ENCODE measurements at places on chromosomes 13 and 19. TPM values are rescaled to one million over a fixed set of nuclear protein-coding genes. Genes with fewer than 3 reads are reported as not detected.

KIR2DL3 gene
- not detected for polyA plus RNA-seq

ZNF98 gene
- polyA plus RNA-seq: not detected

DNA sequence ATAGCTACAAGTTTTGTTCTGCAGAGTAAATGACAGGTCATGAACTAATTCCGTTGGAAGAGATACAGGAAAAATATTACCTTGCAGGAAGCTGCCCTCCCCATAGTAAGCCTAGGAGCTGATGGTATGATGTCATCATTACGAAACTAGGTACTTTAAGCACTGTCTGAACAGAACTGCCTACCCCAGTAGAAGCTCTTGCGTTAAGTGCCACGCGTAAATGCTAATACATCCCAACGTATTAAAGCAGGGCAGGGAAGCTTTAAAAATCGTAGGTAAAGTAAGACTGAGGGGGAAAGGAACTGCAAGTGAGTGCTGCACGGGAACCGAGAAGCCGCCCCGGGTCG, 572 bp downstream of the UGGT2 start:
- DNase-seq: peak; percentile 70

- no peak for DNase-seq
Observed at GRCh38 chr13:107367258-107367657, 799.3 kb upstream of the ARGLU1 start.

VAV1 gene
- polyA plus RNA-seq: not detected

DNA sequence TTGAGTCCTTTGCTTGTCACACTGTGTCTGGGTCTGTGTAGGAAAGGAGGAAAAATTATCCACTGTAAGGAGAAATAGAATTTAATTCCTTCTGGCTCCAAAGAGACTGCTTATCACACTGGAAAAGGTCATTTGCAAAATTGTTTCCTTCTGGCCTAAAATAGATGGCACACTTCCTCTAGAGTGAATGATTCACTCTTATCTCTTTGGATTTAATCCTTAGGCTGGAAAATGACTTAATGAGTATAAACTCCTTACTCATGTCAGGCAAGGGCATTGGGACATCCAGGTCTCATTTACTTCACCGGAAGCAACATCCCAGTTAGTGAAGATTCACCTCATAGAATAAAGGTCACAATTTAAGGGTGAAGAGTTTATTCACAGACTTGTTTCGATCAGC, 293.6 kb downstream of the OXGR1 start:
- peak; percentile 6 for DNase-seq

DNA sequence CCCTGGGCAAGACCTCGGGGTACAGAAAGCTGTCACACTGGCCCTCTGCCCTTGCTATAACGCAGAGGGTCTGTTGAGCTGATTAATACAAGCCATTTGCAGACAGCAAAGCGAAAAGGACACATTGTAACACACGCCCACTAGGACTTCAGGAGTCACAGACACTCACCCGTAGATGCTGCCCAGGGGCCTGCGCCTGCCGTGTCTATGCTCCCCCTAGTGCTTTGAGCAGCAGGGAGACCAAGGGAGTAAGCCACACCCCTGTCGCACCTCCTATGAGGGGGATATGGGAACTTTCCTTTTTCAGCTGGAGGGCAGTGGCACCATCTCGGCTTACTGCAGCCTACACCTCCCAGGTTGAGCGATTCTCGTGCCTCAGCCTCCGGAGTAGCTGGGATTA, 1930.2 kb downstream of the OLFM4 start:
- no peak for DNase-seq

DNA sequence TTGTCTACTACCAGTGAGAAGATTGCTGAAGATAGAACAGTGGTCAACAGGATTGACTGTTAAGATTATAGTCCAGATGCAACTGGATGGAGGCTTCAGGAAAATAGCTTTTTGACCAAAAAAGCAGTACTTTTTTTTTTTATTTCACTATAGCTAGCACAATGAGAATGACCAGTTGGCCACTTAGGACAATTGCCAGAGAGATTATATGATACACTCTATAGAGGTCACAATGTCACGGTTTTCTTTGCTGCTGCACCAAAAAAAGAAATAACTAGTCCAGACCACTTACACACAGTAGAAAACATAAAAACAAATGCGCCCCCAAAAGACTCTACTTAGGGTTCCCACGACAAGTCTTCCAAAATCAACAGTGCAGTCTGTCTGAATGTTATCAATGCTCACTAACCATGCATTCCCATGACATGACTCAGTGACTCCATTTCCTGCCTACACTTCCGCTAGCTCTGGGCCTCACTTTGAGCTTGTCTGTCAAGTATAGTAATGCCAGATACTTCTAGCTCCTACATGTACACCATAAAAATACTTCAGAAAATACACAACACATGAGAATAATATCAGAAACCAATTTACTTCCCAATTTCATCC, 209.1 kb upstream of the STARD13 start:
- DNase-seq: peak; percentile 35

GRCh38 chr19:52007451-52007805, 583 bp downstream of the ZNF615 start:
- DNase-seq: peak; percentile 16

SPHK2 gene
- 48.2 TPM for polyA plus RNA-seq

GSX1 gene
- not detected for polyA plus RNA-seq

- DNase-seq: no peak
Observed at GRCh38 chr13:101343128-101343787, 73.0 kb downstream of the NALCN start.

ZNF738 gene
- polyA plus RNA-seq: 9.3 TPM

GRCh38 chr19:55305983-55306562, 19.1 kb downstream of the TMEM150B start:
- no peak for DNase-seq

COX6B2 gene
- polyA plus RNA-seq: 4.5 TPM

ZNF610 gene
- polyA plus RNA-seq: 5.3 TPM

DNA sequence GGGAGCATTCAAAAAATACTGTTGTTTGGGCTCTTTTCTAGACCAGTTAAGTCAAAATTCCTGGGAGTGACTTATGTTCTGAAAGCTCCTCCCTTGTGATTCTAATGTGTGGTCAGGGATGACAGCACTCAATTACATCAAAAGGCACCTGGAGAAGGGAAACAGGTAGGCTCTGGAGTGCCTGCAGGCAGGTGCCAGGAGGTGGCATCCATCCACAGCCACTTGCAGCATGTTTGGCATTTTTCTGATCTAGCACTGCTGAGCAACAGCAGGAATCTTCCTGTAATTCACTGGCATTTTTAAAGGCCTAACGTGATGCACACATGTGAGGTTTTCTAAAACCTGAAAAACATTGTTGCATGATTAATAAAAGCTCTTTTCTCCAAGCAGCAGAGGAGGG, 94.6 kb downstream of the CCNA1 start:
- DNase-seq: no peak

CYP2F1 gene
- polyA plus RNA-seq: not detected

CLEC4M gene
- not detected for polyA plus RNA-seq

FPR2 gene
- not detected for polyA plus RNA-seq

DNA sequence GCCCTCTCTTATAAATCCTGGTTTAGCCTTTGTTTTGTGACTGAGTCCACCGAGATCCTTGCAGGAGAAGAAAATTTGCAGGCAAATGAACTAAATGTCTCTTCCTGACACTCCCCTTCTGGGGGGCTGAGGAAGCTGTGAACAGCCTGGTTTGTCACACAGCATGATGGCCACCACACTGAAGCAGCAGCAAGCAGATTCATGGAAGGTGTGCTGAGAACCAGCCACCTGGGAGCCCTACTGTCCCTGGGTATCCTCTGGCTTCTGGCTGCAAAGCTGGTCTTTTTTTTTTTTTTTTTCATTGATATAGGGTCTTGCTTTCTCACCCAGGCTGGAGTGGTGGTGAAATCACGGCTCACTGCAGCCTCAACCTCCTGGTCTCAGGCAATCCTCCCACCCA, 11.2 kb downstream of the MRPS12 start:
- no peak for DNase-seq

GRCh38 chr19:48433337-48433736, 12.4 kb upstream of the GRWD1 start:
- no peak for DNase-seq

DNA sequence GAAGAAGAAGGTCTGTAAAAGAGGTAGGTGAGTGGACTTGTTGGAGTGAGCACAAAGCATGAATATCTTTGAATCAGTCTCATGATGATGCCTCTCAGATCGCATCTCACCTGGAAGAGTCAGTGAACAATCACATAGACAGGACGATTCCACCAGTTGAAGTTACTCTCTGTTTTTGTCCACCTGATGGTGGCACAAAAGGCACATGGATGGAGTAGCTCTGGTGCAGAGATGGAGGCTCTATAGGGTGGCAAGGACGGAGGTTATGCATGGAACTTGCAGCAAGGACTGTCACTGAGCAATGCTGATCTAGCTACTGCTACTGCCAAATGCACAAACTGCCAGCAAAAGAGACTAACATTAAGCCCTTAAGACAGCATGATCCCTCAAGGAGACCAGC, 10.3 kb upstream of the MYCBP2 start:
- DNase-seq: no peak

DNA sequence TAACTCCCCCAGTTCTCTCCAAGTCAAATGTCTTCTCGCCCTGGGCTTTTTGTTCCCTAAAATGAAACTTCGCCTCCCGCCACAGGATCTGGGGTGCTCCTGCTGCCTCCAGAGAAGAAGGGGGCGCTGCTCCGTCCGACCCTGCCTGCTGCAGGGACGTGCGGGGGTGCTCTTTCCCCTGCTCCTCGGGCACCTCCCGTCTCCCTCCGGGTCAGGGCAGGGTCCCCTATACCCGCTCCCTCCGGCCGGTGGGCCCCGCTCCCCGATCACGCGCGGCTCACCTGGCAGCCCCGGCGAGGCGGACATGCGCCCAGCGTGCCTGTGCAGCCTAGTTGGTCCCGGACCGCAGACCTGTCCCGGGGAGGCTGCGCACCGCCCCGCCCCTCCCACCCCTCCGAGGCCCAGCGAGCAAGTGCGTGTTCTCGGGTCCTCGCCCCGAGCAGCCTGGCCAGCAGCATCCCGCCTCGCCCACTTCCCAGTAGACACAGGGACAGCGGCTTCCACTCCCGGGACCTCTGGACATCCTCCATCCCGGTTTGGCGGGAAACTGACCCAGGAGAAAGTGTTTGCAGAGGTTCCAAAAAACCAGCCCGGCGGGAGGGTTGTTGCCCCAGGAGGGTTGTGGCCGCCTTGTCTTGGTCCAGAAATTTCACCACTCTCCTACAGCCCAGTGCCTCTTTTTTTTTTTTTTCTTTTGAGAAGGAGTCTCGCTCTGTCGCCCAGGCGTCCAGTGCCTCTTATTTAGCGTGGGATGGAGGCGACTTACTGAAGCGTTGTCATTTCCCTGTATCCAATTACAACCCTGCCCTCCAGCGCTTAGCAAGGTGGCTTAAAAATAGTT, at the start of gene OXGR1:
Gene OXGR1 (minus strand): TSS at position 460 of the 841 bp plus-strand sequence. CDS start 6,717 bp downstream, outside the sequence.
- DNase-seq: no peak

DNA sequence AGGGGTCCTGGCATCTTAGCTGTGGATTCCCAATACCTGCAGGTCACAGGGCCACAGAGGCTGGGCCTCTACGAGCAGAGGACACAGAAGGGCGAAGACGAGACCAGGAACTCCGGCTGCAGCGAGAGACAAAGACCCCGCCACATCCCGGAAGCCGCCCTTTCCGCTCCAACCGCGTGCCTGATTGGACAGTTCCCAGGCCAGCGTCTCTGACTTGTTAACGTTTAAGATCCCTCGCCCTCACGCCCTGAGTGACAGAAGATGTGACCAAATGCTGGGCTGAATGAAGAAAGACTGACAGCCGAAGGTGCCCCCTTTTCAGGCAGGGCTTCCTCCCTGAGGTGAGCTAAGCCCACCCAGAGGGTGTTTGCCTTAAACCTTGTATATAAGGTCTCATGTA, at the start of gene ZNF98:
Gene ZNF98 (minus strand): TSS at position 136 of the 400 bp plus-strand sequence. CDS start 122 bp downstream, at position 14.
- no peak for DNase-seq

DNA sequence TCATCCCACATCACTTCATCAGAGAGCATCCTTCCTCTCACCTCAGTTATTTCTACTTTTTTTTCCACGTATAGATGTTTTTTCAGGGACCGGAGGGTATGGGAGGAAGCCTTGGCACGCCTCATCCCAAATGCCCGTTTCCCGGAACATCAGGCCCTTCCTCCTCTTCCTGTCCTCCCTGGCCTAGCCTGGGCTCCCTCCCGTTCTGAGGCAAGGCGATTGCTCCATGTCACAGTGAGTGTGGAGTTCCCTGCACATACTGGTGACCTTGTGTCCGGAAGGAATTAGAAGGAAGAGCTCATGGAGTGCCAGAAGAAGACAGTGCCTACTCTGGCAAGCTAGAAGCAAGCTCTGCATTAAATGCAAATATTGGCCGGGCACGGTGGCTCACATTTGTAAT, 1.1 kb upstream of the ZNF627 start:
- no peak for DNase-seq

GRCh38 chr13:71593566-71593965, 273.4 kb downstream of the DACH1 start:
- DNase-seq: no peak

DNA sequence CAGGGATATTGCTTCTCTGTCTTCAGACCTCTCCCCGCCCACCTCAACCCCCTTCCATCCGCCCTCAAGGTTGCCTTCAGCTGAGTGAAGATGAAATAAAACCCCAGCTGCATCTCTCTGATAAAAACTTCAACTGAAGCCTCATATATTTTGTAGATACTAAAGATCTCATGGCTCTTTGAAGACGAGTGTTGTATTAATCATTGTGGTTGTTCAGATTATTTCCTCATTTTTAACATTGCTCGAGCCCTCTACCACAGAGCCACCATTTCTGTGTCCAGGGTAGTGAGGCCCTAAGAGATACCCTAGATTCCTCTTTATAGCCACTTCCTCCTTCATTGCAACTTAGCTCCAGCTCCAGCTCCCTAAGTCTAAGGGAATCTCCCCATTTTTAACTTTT, 312.8 kb upstream of the ZNF507 start:
- DNase-seq: no peak

GRCh38 chr19:456547-457110, 4.2 kb downstream of the SHC2 start:
- no peak for DNase-seq

DNA sequence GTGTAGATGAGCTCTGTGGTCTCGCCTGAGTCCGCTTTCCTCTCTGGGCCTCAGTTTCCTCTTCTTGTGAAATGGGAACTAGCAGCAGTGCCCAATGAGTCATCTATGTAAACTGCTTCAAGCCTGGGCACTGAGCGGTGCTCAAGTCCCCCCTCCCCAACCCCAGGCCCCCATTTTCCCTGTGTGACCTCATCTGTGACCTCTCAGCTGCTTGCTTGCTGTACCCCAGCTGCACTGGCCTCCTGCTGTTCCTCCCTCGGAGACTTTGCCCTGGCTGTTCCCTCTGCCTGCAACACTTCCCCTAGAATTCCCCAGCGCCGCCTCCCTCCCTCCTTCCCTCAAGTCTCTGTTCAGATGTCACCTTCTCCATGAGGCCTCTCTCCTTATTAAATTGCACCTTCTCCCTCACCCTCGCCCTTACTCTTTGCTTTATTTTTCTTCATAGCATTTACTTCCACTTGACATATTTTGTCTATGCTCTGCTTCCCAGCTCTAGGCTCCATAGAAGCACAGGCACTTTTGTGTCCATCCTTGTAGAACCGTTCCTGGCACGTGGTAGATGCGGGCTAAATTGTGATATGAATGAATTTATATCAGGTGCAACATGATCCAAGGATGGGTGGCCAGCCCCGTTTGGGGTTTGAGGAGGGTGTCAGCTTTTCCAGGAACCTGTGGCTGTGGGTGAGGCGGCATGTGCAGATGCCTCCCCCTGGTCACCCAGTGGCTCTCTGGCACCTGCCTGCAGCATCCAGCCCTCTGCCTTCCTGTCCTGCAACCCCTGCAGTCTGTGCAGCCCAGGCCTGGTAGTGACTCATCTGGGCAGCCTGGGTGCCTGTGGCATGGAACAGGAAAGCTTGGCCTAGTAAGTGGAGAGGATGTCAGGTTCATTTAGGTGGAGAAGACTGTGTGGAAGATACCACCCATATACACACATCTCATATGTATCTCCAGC, 26.3 kb downstream of the SIPA1L3 start:
- peak; percentile 63 for DNase-seq

ZNF527 gene
- 1.7 TPM for polyA plus RNA-seq

ZNF28 gene
- 17.4 TPM for polyA plus RNA-seq

GRCh38 chr13:110306340-110306959, 507 bp downstream of the COL4A1 start:
- peak; percentile 41 for DNase-seq

Measured in hepatocyte (in vitro differentiated cells).